Astrocyte of the hippocampus (primary cell): ENCODE measurements at places on chromosomes 4 and X.

DNA sequence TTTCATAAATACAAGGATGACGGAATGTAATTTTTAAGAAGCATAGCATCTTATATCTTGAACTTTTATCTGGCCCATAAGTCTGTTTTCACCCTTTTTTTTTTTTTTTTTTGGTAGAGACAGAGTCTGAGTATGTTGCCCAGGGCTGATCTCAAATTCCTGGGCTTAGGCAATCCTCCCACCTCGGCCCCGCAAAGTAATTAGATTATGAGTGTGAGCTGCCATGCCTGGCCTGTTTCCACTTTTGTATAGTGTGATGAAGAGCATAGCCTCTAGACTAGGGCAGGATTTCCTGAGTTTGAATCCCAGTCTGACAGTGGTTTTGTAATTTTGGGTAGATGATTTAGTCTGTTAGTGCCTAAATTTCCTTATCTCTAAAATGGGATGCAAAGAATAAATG is 11.0 kb downstream of the STIM2 start:
- DNase-seq, result peak; percentile 61

GRCh38 chrX:50799531-50799961 is 14.4 kb downstream of the SHROOM4 start:
- DNase-seq, result peak; percentile 46

- DNase-seq, result peak; percentile 52
Observed at GRCh38 chrX:34578237-34578636, 78.8 kb downstream of the TMEM47 start.

DNA sequence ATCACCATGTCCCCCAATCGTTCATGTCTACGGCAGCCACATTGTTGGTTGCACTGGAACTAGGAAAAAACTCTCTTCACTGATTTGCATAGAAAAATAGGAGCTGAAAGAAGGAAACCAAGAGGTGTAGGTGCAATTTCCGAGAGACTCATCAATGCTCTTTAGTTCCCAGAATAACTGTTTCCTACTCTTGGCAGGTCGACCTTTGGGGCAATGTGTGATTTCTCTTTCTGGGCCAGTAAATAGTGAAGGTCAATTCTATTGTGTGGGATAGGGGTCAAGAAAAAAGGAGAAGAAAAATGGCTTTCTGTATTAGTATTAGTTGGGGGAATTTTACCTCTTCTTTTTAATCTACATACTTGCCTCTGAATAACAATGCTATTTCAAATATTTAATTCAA is 55.9 kb upstream of the PDE5A start:
- DNase-seq, result no peak

- DNase-seq, result no peak
Observed at GRCh38 chr4:74982546-74983252, 49.8 kb downstream of the PARM1 start.
